DMS 273 treated with DMSO at 0.1 percent for 48 hours (cell line): ENCODE measurements at places on chromosomes 12 and 14.
A peak's percentile ranks its signal among the peaks of the same experiment; 100 is the strongest.

- DNase-seq, result no peak
Measured at GRCh38 chr12:124296916-124297351, 2.0 kb downstream of the RFLNA start.

DNA sequence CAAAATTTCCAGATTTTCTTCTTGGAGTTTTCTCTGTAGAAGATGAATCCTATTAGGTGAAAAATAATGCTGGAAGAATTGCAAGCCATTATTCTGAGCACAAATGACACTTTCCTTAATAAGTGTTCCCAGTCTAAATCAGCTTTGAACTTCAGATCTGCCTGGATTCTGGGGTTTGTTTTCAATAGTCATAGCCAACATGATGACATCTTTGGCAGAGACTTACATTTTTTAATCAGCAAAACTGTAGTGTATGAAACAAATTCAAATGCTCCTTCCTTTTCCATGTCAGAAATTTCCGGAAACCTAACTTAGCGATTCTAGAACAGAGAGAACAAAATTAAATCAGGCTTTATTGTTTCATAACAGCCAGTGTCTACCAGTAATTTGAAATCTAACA lies 88.5 kb downstream of the TSPAN8 start:
- DNase-seq, result no peak

DNA sequence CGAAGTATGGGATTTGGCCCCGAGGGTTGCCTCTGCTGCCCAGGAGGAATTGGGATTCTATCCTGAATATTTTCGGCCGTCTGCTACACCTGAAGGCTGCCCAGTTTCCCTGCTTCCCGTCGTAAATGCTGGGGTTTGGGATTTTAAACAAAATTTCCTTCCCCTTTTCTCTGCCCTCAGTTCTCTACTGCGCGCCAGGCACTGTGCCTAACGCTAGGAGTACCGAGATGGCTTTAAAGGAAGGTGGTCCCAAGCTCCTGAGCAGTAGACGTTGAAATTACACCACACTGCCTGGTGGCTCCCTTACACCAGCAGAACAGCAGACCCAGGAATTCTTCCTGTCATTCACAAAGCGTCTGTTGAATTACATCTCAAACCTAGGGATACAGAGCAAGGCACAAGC lies 566 bp upstream of the PRDM4 start:
- DNase-seq, result no peak

- DNase-seq, result no peak
Measured at GRCh38 chr12:114340231-114340630, 65.7 kb downstream of the TBX5 start.

DNA sequence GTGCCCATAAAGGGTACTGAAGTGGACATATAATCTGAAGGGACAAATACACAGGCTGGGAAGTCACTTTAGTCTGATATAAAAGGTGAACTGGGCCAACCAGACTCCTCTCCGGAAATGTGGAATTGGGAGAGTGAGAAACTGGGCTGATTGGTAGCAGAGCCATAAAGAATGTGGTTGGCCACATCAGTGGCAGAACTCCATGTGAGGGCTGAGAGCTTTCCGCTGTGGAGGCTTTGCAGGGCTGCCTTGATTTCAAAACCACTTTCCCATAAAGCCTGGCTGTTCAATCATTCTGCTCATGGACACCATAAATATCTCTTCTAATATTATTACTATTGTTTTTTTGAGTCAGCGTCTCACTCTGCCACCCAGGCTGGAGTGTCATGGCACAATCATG lies 220.3 kb downstream of the MON2 start:
- DNase-seq, result no peak

GRCh38 chr14:61203081-61203753 lies 77.9 kb downstream of the TMEM30B start:
- no peak for DNase-seq

DNA sequence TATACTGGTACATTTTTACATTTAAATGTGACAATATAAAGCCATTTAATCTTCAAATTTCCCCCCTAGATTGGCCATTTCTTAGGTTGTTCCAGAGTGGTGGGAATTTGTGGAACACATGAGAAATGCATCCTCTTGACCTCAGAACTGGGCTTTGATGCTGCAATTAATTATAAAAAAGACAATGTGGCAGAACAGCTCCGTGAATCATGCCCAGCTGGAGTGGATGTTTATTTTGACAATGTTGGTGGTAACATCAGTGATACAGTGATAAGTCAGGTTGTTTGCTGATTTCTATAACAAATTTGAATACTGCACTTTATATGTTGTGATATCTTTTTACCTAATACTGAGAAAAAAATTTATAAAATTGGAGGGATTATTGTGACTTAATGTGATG lies 7.6 kb upstream of the ZNF410 start:
- DNase-seq, result no peak

DNA sequence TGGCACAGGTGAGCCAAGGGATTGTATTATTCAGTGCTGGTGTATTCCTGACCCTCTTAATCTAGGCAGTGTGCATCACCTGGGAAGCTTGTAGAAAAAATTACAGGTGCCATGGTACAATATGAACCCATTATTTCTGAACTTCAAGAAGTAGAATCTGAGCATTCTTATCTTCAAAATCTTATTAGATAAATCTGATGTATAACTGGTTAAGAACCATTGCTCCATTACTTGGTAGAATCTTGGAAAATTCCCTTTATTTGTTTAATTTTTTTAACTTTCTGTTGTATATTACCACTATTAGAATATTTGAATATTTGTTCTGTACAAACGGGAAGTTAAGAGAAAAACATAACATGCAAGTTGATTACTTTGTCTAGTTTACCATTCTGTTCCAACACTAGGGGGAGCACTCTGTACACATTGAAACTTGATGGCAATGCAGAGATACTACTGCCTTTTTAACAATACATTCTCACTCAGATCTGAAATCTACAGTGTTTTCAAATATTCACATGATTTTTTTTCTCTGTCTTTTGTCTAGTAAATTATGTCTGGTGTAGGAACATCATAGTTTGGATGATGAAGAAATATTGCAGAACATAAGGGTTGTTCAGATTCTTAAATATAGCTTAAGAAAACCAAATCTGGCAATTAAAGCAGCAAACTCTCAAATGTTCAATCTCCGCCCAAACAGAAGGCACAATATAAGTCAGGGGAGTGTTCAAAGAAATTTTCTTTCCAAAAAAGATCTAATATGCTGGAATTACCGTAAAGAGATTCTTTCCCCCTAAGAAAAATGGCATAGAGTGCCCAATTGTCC lies 196.6 kb downstream of the PCNX1 start:
- peak; percentile 23 for DNase-seq

DNA sequence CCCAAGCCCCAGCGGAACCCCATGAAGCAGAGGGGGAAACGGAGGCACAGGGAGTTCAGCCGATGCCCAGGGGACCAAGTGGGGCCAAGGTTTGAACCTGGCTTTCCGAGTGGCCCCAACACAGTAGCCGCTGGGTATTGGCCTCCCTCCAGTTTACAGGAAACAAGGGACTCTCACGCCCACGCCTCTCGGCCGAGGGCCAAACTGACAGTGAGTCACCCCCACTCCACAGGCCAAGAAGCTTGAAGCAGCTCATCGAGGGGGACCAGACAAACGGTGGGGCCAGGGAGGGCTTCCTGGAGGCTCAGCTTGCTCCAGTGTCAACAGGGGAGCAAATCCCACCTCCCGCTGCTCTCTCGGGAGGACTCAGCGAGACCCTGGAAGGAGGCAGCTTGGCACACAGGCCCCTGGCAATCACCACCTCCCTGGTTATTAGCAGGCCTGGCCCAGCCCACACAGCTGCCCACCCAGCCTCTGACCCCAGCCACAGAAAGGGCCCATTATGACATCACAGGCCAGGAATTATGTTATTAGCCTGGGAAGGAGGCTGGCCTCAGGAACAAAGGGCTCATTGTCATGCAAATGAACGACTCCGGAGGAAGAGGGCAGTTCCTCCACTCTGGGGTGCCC lies 54.6 kb downstream of the NCOR2 start:
- no peak for DNase-seq

- no peak for DNase-seq
Measured at GRCh38 chr12:4874671-4875070, 35.0 kb upstream of the KCNA1 start.

DNA sequence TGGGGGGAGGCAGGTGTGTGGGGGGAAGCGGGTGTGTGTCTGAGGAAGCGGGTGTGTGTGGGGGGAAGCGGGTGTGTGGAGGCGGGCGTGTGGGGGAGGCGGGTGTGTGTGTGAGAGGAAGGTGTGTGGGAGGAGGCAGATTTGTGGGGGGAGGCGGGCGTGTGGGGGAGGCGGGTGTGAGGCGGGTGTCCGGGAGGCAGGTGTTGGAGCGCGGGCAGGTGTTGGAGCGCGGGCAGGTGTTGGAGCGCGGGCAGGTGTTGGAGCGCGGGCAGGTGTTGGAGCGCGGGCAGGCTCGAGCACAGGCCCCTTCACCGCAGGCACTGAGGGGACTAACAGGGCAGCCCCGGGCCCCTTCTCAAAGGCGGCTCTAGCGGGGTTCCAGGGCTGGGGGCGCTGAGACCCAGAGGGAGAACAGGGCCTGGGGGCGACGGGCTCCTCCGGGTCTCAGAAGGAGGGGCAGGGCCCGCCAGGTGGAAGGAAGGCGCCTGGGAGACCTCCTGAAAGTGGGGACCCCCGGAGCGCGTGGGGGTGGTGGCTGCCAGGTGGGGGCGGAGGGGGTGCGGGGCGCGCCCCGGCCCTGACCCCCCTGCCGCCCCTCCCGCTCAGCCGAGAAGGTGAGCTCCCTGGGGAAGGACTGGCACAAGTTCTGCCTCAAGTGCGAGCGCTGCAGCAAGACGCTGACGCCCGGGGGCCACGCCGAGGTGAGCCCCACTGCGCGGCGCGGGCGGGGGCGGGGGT lies 3.2 kb downstream of the CRIP2 start:
- no peak for DNase-seq

DNA sequence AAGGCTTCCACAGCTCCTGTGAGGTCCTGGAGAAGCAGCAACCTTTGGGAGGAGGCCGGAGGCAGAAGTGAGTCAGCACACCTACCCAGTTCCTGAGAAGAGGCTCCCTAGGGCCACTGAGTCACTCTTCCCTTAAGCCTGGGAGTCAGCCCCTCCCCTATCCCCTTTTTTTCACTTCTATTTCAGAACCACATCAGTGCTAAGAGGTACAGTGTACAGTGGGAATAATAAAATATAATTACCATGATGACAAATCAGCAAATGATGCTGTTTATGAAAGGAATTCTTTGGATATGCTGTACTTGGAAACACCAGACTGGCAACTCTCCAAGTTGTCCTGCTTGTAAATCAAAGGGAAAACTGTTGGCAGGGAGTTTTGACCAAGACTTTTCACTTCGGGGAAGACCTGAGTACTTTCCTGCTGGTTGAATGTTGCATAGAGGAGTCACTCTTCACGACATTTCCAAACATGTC lies 7.8 kb upstream of the TBPL2 start:
- DNase-seq, result no peak

DNA sequence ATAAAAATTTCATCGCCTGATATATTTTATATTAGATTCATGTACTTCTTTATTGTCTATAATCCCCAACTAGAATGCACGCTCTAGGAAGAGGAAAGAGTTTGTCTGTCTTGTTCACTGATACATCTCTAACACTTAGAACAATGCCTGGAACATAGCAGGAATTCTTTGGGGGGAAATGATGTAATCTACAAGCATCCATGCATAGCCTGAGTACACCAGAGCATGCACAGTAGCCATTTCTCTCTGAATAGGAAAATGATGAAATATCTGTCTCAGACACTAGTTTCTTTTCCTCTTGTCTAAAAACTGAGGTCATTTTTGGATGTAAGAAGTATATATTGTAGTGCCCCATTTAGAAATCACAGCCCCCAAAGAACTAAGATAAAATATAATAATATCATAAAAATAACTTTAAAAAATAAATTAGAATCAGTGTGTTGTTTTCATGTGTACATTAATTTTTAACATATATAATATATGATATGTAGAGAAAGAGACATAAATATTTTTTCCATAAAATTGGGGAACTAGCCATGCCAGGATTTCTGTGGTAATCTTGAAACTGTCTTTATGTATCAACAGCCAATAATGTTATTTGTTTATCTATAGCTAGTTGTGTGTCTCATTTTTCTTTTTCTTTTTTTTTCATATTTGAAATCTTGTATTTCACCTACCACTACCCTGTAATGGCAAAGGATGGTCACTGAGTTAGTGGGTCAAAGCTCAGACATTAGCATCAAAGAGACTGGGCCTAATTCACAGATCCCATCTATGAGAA lies 155.6 kb upstream of the TMCC3 start:
- DNase-seq, result no peak

DNA sequence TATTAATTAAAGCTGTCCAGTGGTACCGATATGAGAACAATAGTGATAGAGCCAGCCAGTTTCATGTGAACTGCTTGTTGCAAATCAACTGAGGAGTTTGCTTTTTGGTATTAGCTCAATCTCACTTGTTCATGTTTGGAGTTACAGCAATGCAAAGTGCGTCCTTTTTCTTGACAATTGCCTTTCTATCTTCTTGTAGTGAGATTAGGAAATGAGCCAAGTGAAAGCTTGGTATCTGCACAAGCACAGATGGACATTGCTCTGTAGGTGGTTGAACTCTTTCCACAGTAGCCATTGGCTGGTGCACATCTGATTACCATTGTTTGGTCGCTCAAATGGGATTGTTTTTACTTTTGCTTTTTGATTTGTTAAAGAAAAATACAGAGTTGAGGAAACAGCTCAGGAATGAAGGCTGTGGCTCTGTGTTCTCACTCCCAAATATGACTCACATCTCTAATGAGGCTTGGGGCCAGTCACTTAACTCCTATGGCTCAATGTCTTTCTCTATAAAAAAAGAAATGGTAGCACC lies 241.4 kb downstream of the BMP4 start:
- no peak for DNase-seq

- no peak for DNase-seq
Measured at GRCh38 chr12:53483225-53483978, 15.9 kb downstream of the MAP3K12 start.

- DNase-seq, result no peak
Measured at GRCh38 chr12:76590131-76590530, 30.6 kb upstream of the OSBPL8 start.

DNA sequence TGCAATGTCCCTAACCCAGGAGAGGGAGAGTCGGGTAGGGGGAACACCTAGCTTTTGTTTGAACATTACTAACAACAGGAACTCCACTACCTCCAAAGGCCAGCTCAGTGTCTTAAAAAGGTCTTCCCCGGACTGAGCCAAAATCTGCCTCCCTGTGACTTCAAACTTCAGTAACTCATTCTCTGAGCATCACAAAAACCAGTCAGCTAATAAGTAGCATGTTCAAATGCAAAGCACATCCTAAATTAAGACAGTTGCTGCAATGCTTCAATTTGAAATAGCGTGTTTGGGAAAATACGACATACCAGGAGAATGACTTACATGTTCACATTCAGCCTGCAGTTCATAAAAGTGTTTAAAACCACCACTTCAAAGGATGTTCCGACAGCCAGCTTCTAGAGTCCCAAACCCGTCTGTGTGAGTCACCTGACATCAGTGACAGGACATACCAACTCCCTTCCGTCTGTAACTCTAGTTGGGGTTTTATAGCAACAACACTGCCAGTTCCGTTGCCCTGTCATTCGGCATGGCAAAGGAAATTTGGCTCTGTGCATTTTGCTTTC lies 13.0 kb downstream of the ZFP36L1 start:
- no peak for DNase-seq

GRCh38 chr12:122880668-122881067 lies 15.3 kb downstream of the VPS37B start:
- DNase-seq, result peak; percentile 7
